BJ (cell line): ENCODE measurements at places on chromosomes 4 and X. TPM values are rescaled to one million over a fixed set of nuclear protein-coding genes. Genes with fewer than 3 reads are reported as not detected.

PASD1 gene
- not detected in 2 replicates for polyA plus RNA-seq

- DNase-seq = no peak
These were observed 95.2 kb downstream of the SYNPO2 start for GRCh38 chr4:118983831-118984230.

DNA sequence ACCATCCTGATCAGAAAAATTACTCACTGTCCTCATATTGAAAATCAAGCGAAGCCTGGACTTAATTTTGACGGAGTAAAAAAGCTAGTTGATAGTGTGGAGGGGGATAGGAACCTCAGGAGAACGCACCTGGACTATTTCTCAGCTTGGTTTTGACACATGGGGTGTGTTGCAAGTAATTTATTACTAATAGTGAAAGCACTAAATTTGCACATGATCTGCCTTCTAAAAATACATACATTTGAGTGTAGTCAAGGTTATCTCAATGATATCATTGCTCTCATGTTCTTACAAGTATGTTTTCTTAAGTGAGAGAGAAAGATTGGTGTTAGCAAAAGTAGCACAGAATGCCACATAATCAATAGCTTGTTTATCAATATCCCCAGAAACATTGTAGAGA lies 29.5 kb downstream of the LRIT3 start:
- no peak for DNase-seq

- DNase-seq = peak; percentile 87
These were observed 81.9 kb downstream of the HMGB2 start for GRCh38 chr4:173252024-173252935.

DNA sequence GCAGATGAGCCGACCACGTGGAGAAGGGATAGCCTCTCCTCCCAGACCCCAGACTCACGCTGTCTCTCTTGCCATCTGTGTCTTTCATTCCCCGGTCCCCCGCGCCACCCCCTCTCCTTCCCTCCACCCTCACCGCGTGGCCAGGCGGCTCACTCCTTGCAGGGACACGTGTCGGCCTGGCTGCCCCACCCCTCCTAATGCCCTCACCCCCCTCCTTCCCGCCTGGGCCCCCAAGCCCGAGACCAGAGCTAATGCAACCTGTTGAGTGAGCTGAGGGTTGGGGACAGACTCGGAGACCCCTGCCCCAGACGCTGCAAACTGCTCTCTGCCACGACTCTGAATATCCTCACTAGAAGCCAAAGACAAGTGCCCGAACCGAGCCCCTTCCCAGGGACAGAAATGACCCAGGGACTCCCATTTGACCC lies 1.8 kb downstream of the SLC38A5 start:
- no peak for DNase-seq
